ENCODE measurements at places on chromosomes 4 and X.

GRCh38 chr4:139247241-139247640 lies 32.8 kb downstream of the MGARP start:
- DNase-seq = no peak

DNA sequence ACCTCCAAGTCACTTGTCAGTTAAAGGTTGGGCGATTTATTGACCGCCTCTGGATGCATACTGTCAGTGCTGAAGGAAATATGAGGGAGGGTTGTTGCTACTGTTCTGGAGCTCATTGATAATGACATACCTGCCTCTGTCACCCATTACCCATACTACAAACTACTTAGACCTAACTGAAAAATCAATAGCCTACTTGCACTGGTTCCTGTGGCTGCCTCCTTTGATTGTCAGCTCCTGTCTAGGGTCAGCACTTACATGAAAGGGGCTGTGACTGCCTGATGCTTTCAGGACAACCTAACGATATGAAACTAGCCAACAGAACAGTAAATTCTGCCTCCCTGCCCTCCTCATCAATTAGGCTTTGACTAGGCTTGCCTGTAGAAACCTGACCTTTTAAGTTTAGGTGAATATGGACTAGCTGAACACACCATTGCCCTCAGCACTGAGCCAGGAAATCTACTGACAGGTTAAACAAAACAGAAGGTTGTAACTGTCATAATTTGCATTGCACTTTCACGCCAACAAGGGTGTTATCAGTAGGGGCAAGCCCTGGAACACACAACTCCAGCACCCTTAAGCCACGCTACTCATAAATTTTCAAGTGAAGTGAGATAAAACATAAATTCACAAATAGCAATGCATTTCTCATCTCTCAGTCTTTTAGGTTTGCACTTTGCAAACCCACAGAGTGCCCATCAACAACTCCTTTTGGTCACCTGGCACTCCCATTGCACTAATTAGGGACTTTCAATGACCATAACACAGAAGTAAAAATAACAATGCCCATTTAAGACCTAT lies 9.0 kb upstream of the MAB21L2 start:
- no peak for DNase-seq

DNA sequence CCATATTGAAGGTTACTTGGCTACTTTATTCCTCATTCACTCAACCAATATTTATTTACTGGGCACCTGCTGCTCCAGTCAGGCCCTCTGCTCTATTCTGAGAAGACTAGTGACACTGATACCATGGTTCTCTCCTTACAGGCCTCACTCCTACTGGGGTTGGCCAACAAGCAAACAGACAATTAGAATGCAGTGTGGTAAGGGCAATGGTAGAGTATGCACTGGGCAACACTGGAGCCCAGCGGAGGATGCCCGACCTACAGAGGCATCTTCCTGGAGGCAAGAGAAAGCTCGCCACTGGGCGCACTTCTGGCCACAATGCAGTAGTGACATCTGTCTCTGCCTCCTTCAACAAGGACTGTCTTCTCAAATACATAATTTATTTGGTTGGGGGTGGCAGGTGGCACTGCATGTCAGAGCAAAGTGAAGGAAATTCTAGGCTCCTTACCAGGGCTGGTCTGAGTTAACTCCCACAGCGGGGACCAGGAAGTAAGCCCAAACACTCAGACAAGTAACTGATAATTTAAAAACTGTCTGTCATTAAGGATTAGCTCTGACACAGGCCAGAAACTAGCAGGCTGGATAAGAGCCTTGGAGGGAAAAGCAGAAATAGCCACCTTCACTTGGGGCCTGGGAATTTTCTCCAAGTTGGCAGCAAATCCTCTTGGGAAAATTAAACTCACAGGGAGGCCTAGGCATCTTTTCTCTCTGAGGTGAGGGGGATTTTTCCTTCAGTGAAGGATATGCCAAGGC lies 150.7 kb upstream of the EOLA2 start:
- no peak for DNase-seq

GRCh38 chr4:121256887-121257466 lies 92.9 kb upstream of the TNIP3 start:
- DNase-seq = no peak

GRCh38 chr4:123997776-123998449 lies 601.3 kb downstream of the SPRY1 start:
- no peak for DNase-seq

- DNase-seq = no peak
Measured at GRCh38 chr4:152415980-152416379, 119.9 kb downstream of the FBXW7 start.

GRCh38 chrX:72274526-72274925 lies 2.5 kb downstream of the RPS4X start:
- no peak for DNase-seq

DNA sequence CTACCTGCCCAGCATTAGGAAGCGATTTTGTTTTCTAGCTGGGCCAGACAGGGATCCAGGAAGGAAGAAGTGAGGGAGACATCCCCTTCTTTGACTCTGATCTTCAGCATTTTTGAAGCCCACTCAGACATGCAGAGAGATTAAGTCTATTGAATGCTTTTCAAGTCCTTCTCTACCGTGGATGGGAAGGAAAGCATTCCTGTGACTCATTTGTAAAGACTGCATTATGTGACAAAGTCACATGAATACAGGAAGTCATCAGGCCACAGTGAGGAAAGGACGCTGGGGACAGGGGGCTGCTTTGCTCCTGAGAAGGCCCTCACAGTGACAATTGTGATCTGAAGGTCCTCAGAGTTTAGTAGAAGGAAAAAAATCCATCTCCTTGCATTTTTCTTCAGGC lies 67.4 kb upstream of the GBA3 start:
- DNase-seq = no peak

DNA sequence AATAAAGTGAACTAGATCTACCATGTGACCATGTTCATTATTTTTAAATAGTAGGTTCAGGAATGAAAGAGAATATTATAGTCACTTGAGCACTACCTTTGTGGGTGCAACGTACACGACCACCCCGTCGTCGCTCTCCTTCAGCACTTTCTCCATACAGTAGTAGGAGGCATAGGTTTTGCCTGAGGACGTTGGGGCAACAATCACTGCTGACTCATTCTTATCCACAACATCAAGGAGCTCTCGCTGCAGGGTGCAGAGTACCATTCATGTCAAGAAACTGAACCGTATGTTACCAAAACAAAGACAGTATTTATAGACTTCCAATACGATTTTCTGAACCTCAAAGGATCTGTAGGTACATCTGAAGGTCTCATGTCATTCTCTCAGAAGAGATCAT lies 44.7 kb downstream of the DDX60 start:
- DNase-seq = no peak

GRCh38 chrX:120140293-120140981 lies 18.0 kb upstream of the RHOXF2 start:
- no peak for DNase-seq

DNA sequence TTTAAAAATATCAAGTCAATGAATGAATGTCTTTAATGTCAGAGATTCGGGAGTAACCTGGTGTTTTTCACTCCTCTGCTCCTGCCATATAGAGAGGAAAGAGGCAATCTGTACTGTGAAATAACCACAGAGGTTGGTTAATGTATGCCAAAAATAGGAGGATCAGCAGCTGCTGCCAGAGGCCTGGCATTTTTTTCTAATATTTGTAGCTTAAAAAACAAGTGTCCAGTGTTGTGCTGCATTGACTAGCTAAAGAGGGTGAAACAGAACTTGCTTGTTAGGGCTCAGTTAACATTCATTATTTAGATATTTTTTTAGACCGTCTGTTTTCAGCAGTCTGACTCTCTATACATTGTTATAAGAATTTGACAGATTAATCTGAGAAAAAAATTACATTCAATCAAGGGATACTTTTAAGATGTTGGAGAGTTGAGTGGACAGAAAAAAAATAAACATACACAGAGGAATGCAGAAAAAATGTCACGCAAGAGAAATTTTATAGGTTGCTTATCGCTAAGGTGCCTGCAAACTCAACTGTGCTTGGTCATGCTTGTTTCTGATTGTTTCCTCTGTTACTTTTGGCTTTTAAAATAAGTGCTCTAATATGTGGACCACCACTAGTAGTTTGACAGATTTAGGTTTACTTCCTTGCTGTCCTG lies 392.3 kb upstream of the GALNT7 start:
- no peak for DNase-seq

- DNase-seq = no peak
Measured at GRCh38 chr4:64895031-64895430, 485.8 kb upstream of the TECRL start.

- no peak for DNase-seq
Measured at GRCh38 chr4:169658196-169658595, 37.8 kb downstream of the CLCN3 start.

DNA sequence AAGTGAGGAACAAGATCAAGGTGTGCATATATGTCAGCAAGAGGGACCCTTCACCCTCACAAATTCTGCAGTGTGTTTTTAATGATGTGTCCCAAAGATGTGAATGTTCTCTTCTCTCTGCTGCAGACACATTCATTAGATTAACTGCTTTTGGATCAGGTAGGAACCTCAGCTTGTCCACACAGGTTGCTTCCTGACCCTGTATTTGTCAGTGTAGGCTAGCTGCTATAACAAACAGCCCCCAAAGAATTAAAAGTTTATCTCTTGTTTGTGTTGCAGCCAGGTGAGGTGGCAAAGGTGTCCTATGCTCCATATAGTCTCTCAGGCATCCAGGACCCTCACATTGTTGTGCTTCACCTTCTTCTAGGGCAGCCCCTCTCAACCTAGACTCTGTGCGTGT lies 17.8 kb downstream of the XG start:
- DNase-seq = no peak

DNA sequence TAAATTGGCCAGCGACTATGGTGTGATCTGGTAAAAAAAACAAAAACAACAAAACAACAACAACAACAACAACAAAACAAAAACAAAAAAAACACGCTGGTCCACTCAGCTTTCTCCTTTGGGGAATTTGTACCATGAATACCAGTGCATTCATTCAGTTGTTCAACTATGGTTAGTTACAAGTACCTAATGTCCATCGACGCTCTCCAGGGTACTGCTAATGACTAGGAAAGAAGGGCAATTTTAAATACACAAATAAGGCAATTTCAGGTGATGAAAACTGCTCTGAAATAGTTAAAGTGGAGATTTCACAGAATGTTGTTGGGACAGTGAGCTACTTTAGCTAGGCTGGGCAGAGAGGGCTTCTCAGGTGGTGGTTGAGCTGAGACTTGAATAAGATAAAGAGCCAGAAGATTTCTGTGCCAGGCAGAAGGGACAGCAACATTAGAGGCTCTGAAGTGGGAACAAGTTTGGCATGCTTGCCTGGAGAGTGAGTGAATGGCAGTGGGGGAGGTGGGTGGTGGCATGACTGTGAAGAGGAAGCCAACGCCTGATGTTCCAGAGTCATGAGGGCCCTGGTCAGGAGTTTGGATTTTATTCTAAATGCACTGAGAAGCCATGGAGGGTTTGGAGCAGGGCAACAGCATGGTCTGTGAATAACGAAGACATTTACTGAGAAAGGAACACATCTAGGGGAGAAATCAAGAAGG lies 45.9 kb upstream of the PGRMC2 start:
- DNase-seq = no peak

DNA sequence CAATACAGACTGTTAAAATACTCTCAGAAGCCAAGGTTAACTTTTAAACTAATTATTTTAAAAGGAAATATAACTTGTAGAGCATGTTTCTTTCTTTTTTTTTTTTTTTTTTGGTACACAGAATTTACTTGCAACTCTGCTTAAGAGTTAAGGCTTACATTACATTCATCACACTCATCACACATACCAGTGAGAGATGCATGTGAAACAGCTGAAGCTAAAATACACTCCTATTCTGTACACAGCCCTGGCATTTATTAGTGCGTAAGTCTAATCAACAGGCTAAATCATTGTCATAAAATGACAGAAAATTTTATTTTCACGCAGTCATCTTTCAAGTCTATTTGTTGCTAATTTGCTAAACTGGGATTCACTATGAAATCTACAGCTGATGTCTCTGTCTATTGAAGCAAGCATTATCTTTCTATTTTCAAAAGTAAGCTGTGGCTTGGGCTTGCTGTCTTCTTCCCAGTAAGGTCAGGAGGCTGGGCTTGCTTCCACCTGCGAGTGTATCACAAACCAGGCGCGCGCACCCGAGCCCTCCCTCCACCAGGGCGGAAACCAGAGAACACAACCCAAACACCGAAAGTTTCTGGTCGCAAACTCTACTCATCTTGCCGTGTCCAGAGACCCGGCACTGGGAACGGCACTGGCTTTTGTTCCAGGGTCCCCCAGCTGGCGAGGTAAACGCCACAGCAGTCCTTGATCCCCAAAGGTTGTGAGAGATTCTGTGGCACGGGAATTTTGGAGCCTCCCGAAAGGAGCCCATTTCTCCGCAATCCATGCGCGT lies 3.9 kb downstream of the MAML3 start:
- DNase-seq = peak; percentile 25

GRCh38 chr4:3221184-3221494 lies 27.8 kb upstream of the MSANTD1 start:
- no peak for DNase-seq

GRCh38 chrX:65195621-65196020 lies 219.4 kb upstream of the ZC4H2 start:
- DNase-seq = no peak

- no peak for DNase-seq
Measured at GRCh38 chr4:24798036-24798610, 2.8 kb downstream of the SOD3 start.

GRCh38 chr4:39539089-39539611 lies 11.9 kb upstream of the UGDH start:
- no peak for DNase-seq

- DNase-seq = no peak
Measured at GRCh38 chrX:117854806-117855205, 261.8 kb downstream of the KLHL13 start.

- DNase-seq = no peak
Measured at GRCh38 chrX:134588806-134589205, 69.5 kb downstream of the PLAC1 start.

DNA sequence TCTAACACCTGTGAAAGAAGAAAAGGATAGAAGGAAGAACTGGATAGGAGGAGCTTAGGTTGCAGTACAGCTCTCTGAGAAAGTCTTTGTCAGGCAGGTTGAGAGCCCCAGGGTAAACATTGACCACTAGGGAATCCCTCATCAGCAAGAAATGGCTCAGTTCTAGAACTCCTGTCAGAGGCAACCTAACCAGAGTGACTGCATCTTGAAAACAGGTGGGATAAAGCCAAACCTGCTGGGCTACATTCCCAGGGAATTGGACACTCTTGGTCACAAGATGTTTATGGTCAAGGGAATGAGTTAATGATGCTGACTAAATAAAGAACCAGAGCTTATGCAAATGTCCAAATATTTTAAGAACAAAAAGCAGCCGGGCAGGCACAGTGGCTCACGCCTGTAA lies 108.3 kb upstream of the MED14 start:
- no peak for DNase-seq

DNA sequence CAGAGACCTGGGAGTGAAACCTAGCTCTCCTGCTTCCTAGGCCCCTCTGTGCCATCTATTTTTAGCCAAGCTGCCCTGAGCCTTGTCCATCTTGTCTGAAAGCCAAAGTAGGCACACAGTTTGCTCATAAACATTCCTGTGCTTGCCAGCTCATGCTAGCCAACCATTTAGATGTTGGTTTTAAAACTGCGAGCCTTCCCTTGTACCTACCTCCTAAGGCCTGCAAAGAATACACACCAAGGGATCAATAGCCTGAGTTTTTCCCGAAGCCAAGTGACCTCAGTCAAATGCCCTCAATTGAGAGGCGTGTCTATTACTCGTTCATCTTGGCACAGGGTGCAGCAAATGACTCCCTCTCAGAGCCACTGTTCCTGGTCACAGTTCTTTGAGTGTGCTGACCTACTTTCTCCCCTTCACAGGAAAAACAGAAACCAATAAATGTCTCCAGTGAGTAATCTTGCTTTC lies 48.5 kb downstream of the ZCCHC12 start:
- DNase-seq = no peak

All from CMK (cell line).